Fibroblast of upper back skin (primary cell): ENCODE measurements at places on chromosomes 1 and 21.

DNA sequence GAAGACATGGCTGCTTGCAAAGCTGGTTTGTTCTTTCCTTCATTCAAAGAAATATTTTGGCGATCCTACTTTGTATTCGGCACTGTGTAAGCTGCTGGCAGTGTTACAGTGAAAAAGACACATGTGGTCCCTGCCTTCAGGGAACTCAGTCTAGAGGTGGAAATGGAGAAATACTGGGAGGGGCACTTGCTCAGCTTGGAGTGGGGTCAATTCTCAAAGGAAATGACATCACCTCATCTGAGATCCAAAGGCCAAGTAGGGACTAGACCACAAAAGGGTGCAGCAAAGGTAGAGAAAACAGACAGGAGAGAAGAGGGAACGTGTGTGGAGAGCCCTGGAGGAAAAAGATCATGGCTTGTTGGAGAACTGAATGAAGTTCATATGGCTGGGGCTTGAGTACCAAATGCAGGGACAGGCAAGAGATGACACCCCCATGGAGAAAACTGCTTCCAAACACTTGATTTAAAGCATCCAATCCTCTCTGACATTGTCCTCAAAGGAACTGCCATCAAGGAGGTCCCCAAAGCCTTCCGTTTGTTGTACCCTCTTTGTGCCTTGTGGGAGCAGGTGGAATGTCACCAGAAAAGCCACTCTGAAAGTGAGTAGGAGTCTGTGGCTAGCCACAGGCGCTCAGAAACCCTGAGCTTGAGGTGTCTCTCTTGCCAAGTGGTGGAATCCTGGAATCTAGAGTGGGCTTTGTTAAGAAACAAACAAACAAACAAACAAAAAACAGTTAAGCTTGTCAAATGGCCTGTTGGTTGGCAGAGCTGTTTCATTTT, 48.3 kb upstream of the TDRD10 start:
- DNase-seq = peak; percentile 78

- DNase-seq = no peak
Measured at GRCh38 chr1:182351790-182352364, 39.7 kb downstream of the GLUL start.

DNA sequence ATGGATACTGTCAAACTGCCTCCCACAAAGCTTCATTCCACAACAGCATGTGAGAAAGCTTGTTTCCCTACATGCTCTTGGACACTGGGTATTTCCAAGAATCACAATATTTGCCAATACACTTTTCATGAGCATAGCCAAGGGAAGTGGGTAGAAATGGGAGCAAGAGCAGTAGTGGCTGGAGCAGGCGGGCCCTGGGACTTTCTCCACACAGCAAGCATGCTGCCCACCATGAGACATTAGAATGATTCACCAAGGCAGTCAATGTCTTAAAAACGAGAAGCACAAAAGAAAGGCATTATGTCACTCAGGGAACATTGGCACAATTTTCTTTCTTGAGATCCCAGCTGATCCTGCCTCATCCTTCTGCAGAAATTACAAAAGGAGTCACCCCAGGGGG, 371.6 kb upstream of the RUNX1 start:
- DNase-seq = no peak

DNA sequence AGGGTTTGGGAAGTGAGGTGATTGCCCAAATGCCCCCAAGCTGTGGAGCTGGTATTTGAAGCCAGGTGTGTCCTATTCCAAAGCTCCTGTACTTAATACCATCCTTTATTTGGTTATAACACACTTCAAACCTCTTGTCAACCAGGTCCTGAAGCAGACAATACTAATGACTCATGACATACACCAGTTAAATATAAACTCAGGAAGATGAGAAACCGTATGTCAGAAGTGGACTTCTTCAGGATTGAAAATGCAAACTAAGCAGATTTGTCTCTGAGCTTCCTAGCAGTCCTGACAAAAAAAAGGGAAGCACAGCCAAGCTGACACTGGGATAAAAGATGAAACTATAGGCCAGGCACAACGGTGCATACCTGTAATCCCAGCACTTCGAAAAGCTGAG, 70.6 kb downstream of the ALPL start:
- DNase-seq = no peak

- peak; percentile 38 for DNase-seq
Measured at GRCh38 chr1:27430903-27431600, 38.6 kb downstream of the GPR3 start.
